Activated naive CD8-positive, alpha-beta T cell treated with anti-CD3 and anti-CD28 coated beads, Interleukin-2, amount 50 U/mL, for 24 hours (primary cell): ENCODE measurements at places on chromosomes 1 and 21.

GRCh38 chr21:36092681-36093080 is 22.9 kb downstream of the CBR1 start:
- DNase-seq, result no peak

DNA sequence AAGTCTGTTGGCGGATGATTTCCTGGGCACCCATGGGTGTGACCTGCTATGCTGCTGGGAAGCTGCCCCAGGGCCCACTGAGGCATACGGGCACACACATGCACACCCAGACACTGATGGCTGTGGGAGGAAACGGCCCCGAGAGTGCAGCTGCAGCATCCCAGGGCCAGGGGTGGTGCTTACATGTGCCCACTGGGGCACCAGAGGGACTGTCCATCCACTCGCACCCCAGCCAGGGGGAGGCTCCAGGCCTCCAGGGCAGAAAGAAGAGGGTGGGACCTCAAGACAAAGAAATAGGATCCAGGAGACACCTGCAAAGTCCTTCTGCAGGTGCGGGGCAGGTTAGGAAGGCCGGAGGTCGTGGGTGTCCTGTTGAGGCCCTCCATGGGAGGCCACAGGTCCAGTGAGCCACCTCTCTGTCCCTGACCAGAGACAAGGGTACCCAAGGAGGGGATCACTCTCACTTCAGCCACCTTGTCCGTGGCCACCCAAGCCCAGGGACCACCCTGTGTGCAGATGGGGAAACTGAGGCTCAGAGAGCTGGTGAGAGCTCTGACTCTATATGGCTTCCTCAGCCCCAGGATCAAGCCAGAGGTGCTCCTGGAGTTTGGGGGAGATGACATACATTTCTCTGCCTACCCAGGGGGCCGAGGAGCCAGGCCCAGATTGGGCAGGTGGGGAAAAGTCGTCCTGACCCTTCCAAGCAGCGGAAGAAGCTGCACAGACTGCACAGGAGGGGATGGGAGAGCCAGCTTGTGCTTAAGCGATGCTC is 57.1 kb downstream of the WNT9A start:
- DNase-seq, result peak; percentile 1

- DNase-seq, result no peak
Observed at GRCh38 chr1:19577561-19577960, 66.5 kb upstream of the NBL1 start.

DNA sequence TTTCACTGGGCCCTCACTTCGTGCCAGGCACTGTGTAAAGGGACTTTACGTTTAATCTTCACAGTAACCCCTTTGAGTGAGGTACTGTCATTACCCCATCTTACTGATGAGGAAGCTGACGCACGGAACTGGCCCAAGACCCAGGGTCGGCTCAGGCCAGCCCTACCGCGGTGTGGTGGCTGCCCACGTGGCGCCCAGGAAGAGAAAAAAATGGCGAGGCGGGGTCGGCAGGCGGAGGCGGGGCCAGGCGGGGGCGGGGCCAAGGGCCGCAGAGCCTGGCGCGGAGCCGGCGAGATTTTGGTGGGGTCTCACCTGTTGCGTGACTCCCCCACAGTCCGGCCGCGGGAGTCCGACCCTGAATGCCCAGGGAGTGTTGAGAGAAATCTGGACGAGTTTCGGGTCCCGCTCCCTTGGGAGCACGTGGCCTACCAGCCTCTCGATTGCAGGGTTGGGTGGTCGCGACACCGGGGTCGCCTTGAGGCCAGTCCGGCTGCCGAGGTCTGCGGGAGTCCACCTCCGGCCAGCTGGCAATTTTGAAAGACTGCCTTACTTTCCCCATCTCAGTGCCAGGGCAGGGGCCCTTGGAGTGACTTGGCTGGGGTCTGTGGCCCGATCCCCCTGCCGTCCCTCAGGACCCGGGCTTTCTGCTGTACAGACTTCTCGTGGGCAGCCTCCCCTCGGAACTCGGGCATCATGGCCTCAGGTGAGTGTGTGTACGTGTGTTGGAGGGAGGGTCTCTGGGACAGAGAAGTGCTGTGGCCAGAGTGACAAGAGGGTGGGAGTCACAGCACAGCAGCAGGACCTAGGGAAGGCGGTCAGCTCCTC is at the start of the genes AMPD2 and GNAT2:
AMPD2 (plus strand) TSS at position 262 of the 825 bp plus-strand sequence. CDS start 1,339 bp downstream, outside the sequence.
GNAT2 (minus strand) TSS at position 41 of the 825 bp plus-strand sequence. CDS start 6,746 bp downstream, outside the sequence.
- DNase-seq, result peak; percentile 82

DNA sequence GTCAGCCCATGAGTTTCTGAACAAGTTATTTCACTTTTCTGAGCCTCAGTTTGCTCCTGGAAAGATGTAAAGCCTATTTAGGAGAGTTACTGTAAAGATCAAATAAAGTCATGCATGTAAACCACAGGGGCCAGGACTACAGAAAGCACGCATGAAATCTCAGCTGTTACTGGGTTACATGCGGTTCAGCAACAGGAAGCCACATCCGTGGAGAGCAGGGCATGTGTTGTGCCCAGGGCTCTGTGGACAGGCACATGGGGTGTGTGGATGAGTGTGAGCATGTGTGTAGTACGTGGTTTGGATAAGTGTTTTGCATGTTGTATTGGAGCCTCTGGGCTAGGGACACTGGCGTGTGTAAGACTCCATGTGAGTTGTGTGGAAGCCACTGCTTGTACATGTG is 2.2 kb upstream of the EPHA2 start:
- DNase-seq, result no peak

GRCh38 chr1:6601049-6601922 is 1.4 kb downstream of the KLHL21 start:
- peak; percentile 82 for DNase-seq

GRCh38 chr1:226121587-226122400 is 59.3 kb downstream of the H3-3A start:
- DNase-seq, result peak; percentile 81

DNA sequence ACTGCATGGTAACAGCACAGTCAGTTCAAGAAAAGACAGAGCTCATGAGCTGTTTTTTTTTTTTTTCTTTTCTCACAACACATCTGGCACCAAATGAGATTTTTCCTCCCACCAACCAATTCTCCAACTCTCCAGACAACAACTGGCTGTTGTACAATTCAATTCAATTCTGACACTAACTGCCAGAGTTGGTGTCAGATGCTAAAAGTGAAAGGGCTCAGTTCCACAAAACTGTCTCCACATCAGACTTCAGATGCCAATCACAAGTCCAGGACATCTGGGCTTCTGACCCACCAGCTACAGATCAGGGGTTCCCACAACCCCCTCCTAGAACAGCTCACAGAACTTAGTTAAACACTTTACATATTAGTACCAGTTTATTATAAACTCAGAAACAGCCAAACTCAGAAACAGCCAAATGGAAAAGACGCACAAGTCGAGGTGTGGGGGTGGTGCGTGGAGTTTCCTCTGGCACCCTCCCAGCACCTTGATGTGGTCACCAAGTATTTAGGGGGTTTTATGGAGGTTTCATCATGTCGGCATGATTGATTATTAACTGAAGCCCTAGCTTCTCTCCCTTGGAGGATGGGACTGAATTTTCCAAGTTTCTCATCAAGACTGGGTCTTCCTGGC is 39.2 kb upstream of the LRRC8D start:
- peak; percentile 86 for DNase-seq

- DNase-seq, result no peak
Observed at GRCh38 chr1:50110656-50111055, 1.9 kb downstream of the ELAVL4 start.

GRCh38 chr1:101183388-101183699 is 53.5 kb upstream of the S1PR1 start:
- DNase-seq, result no peak

GRCh38 chr1:199297887-199298286 is 659.0 kb downstream of the PTPRC start:
- no peak for DNase-seq

GRCh38 chr1:116502671-116503314 is 68.0 kb downstream of the CD58 start:
- DNase-seq, result no peak

- no peak for DNase-seq
Observed at GRCh38 chr1:155309423-155310021, 856 bp downstream of the FDPS start.

DNA sequence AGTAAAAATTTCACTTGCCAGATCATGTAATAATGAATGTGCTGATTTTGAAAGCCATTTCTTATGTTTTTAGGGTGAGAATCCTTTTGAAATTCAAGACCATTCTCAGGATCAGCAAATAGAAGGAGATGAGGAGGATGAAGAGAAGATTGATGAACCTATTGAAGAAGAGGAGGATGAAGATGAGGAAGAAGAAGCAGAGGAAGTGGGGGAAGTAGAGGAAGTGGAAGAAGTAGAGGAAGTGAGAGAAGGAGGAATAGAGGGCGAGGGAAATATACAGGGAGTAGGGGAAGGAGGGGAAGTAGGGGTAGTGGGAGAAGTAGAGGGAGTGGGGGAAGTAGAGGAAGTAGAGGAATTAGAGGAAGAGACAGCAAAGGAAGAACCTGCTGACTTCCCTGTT is 32.4 kb downstream of the ZNF326 start:
- DNase-seq, result no peak

DNA sequence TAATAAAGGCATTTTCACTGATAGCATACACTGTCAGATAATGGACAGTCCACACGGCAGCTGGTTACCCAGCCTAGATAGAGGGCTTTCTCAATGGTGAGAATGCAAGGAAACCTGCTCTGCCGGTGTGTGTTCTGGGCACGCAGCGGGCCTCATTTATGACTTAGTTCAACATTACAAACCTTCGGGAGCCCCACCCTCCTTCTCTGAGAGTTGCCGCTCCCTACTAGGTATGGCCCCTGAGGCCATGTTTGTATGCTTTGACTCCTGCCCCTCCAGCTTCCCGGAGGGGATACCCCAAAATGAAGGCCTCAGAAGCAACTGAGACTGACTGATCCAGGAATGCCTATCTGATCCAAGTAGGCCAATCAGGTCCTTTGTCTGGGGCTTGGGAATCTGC is 17.2 kb upstream of the FABP3 start:
- no peak for DNase-seq

DNA sequence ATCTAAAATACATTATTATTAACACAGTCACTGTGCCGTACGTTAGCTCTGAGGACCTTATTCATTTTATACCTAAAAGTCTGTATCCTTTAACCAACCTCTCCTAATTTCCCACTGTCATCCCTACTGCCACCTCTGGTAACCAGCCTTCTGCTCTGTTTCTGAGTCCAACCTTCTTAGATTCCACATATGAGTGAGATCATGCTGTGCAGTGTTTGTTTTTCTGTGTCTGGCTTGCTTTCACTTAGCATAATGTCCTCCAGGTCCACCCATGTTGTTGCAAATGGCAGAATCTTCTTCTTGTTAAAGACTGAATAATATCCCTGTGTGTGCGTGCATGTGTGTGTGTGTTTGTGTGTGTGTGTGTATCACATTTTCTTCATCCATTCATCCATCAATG is 64.2 kb downstream of the ETS2 start:
- DNase-seq, result no peak

- peak; percentile 56 for DNase-seq
Observed at GRCh38 chr21:25421321-25422028, 185.8 kb downstream of the MRPL39 start.

DNA sequence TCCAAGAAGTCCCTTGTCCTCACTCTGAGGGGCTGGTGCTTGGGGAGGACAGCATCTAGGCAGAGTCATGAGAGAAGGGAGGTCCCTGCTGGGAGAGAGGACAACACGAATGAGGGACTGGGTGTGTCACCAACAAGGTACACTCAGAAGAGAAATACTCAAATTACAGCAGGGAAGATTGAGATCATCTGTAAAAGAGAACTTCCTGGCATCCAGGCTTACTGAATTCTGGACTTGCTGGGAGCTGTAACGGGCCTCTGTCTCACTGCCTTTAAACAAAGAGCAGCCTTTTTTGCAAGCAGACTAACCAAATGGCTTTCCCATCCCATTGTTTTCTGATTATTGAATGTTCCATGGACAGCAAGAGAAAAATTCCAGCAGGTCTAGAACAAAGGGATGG is 195.7 kb upstream of the RAB4A start:
- no peak for DNase-seq

DNA sequence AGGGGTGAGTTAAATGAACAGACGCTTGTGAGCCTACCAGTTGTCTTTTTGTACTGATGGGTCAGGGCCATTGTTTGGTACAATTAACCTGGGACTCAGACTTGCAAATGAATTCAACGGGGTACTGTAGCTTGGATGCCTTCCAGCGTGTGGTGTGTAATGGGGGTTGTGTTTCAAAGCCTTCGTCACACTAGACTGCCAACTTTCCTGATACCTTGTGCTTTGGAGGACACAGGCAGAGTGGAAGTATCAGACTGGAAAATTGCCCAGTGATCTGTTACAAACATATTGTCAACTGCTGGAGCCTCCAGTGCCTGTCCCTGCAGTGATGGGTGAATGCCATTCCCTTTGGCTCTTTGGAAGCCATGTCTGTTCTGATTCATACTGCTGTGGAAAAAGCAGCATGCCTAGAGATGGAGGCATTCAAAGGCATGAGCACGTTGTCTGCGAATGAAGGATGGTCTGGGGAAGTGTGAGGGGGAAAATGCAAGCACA is 384.5 kb downstream of the LMX1A start:
- DNase-seq, result no peak

DNA sequence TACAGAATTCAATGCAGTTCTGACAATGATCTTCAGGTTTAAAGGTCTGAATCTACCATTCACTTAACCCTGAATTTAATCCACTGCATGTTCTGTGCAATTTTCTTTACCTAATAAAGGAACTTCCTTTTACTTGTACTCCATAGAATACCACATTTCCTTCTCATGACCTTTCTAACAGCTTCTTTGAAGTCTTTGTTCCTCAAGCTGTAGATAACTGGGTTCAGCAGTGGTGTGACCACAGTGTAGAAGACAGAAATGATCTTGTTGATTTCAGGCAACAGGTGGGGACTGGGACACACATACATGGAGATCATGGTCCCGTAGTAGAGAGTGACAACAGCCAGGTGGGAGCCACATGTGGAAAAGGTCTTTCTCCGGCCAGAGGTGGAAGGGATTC is 878 bp downstream of the OR11L1 start:
- DNase-seq, result no peak

DNA sequence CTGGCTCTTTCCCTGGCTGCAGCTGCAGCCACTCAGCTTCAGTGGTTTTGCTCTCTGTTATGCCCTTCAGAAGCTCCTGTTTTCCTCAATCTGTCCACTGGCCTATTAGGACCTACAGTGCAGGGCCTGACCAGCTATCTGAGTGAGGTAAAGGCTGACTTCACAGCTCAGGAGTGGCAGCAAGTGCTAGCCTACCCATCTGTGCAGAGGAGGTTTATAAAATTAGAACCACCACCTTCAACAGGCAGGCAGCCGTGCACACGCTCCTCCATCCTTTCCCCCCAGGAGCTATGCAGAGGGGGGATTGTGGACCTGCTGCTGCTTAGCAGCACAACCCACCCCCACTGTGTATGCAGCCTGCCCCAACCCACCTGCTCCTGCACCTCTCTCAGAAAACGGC is 8.3 kb downstream of the ADAR start:
- no peak for DNase-seq
